CD4-positive, alpha-beta T cell (primary cell): ENCODE measurements at places on chromosomes 5 and 9. TPM values are rescaled to one million over a fixed set of nuclear protein-coding genes. Genes with fewer than 3 reads are reported as not detected.

The ARID3C gene
- 0.25 TPM for total RNA-seq

- no peaks in the 10 kb centered on the region for H3K27me3 ChIP-seq
- no peak for DNase-seq
- H3K4me3 ChIP-seq = no peak overlapping the region
- no peaks in the 10 kb centered on the region for H3K36me3 ChIP-seq
- peaks cover 16% of the 10 kb centered on the region for H3K4me1 ChIP-seq
Measured at GRCh38 chr5:95859661-95860060, 37.1 kb upstream of the GLRX start.

DNA sequence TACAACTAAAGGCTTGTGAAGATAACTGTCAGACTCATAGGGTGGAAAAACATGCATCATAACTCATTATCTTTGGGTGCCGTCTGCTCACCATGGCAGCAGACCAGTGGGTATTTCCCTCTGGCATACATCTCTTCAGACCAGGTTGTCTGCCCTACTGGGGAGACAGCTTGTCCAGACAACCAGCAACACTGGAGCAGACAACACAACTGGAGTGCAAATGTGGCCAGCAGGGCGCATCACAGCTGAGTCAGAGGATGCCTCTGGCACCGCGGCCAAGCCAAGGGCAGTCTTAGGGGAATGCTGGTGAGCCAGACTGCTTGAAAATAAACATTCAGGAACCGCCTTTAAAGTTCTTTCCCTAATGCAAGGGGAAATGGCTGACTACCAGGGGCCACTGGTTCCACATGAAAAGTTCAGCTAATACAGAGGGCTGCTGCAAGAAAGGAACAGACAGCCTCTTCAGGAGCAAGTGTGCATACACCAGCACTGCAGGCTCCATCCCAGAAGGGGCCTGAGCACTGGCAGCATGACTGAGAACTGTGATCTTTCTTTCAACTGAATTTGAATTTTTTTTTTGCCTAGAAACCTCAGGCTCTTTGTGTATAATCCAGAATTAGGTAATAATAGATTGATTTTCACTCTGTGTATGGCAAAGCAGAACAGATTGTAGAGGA is 77.3 kb downstream of the MAMDC2 start:
- H3K27me3 ChIP-seq = no peaks in the 10 kb centered on the region
- DNase-seq = no peak
- no peaks in the 10 kb centered on the region for H3K36me3 ChIP-seq

GRCh38 chr9:107439991-107440456 is 49.5 kb downstream of the KLF4 start:
- no peak overlapping the region for H3K4me3 ChIP-seq
- no peak overlapping the region for H3K27ac ChIP-seq
- H3K36me3 ChIP-seq = no peaks in the 10 kb centered on the region
- no peaks in the 10 kb centered on the region for H3K27me3 ChIP-seq
- DNase-seq = no peak

The F12 gene
- total RNA-seq = 0.20 TPM

DNA sequence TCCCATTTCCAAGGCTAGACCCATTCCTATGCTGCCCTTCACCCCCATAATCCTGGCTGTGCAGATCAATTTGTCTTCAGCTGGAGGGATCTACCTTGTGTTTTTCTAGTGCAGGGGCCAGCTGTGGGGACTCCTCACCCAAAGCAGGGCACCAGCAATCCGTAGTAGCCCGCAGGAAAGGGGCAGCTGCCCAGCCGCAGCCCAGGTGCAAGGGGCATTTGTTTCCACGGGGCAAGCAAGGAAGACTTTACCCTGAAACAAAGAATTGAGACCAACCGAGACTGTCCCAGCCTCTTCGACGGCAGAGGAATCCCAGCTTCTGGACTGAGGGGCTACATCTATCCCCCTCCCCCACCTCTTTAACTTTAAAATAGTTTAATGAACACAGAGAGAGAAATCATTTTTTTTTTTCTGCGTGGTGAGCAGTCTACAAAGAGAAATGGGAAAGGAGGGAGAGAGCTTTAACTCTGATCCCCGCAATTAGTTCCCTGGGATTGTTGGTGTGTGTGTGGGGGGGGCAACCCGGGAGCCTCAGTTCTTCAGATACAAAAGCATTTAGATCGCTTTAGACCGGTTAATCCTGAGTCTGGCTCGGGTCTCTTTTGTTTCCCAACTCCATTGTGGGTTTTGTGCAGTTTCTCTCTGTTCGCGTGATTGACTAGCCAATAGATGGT is 10.6 kb upstream of the LHX2 start:
- DNase-seq = no peak
- H3K36me3 ChIP-seq = no peaks in the 10 kb centered on the region
- H3K27ac ChIP-seq = no peak overlapping the region
- H3K27me3 ChIP-seq = peaks cover 91% of the 10 kb centered on the region

The ST8SIA4 gene
- total RNA-seq = 19.5 TPM
